ENCODE measurements at places on chromosomes 11 and 22.
A peak's percentile ranks its signal among the peaks of the same experiment; 100 is the strongest.

GRCh38 chr11:122850076-122850631 is 11.9 kb downstream of the CRTAM start:
- no peak for DNase-seq

DNA sequence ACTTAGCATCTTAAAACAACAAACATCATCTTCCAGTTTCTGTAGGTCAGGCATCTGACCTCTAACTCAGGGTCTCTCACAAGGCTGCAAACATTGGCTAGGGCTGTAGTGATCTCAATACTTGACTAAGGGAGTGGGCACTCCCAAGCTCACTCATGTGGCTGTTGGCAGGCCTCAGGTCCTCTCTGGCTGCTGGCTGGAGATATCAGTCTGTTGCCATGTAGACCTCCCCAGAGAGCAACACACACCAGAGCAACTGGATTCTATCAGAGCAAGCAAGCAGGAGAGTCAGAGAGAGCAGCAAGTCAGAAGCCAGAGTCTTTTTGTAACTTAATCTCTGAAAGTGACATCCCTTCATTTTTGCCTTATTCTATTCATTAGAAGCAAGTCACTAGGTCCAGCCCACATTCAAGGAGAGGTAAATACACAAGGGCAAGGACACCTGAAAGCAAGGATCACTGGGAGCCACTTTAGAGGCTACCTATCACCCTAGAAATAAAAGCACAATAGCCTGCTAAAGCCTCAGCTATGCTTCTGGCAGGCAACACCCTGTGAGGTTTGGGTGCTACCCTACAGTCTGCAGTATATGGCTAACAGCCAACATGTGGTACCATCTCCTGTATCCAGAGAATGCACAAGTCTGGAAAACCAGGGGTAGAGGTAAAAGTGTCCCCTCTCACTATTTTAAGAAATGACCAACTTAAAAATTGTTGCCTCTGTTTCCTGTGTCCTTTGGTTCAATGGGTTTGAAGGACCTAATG is 33.5 kb upstream of the CD44 start:
- DNase-seq: no peak

GRCh38 chr11:66020618-66021357 is 5.5 kb downstream of the CATSPER1 start:
- no peak for DNase-seq

DNA sequence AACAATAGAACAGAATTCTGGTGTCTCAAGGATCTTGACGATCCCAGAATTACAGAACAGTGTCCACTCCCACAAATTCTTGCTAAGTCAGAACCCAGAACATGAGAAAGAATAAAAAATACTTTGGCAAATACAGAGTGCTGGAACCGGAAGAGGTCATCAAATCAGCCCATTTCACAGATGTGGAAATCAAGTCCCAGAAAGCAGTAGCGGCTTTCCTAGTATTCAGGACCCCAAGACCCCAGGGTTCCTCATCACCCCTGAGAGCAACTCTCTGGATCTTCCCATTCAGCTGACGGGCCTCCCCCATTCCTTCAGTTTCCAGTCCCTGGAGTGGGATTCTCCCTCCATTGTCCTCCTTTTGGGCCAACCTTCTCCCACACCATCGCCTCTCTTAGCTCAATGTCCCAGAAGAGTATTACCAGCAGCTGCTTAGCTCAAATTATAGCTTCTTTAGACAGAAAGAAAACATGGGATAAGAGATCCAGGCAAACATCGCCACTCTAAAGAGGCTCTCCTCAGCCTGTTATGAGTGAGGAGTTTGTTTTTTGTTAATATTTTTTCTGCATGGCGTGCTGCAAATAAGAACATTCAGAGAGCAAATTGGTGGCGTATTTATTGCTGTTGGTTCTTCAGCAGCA is 268.3 kb downstream of the MN1 start:
- DNase-seq: no peak

DNA sequence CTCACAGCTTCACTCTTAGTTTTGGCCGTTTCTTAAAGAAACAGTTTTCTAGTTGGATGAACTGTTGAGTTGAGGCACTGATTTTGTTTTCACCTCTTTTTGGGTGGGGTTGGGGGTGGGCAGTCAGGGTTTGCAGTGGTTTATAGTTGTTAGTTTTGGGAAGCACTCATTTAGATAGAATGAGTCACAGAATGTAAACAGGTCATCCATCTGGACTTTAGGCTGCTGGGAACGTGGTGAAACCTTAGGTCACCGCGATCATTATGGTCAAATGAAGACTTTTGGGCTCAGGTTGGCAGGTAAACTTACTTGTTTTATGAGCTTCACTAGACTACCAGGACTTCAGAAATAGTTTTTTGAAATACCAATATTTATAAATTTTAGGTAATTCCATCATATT is 48.4 kb downstream of the CSTPP1 start:
- DNase-seq: no peak

DNA sequence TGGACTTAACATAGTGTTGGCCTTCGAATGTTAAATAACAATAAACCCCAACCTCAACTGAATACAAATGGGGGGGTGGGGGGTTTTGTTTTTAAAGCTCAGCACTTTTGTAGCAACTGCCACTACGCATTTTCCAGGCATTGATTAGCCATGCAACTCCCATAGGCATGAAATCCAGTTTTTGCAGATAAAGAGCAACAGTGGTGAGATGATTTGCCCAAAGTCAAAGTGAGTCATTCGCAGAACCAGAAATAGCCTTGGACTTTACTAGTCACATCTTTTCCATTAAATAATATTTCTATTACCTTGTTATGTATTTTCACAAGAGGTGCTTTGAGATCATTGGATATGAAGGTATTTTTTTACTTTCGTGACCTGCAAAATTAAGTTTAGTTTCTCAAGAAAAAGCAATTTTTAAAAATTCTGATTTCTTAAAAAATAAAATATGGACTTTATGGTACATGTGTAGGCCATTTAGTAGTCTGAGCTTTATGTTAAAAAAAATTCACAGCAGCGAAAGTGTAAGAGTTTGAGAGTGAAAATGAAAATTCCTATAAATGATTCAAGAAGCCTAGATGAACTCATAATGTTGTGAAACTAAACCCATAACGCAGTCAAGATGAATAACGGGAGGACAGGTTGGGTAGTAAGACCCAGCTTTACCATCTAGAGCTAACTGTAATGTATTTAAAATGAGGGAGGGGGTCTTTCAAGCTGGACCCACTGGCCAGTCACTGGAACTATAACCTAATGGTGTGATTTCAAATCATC is 1.9 kb upstream of the PHF21A start:
- DNase-seq: no peak

GRCh38 chr11:61996933-61997332 is 29.5 kb upstream of the FTH1 start:
- DNase-seq: no peak

GRCh38 chr11:120642196-120642894 is 130.8 kb downstream of the GRIK4 start:
- no peak for DNase-seq

- no peak for DNase-seq
Measured at GRCh38 chr11:33448461-33449130, 191.4 kb downstream of the HIPK3 start.

DNA sequence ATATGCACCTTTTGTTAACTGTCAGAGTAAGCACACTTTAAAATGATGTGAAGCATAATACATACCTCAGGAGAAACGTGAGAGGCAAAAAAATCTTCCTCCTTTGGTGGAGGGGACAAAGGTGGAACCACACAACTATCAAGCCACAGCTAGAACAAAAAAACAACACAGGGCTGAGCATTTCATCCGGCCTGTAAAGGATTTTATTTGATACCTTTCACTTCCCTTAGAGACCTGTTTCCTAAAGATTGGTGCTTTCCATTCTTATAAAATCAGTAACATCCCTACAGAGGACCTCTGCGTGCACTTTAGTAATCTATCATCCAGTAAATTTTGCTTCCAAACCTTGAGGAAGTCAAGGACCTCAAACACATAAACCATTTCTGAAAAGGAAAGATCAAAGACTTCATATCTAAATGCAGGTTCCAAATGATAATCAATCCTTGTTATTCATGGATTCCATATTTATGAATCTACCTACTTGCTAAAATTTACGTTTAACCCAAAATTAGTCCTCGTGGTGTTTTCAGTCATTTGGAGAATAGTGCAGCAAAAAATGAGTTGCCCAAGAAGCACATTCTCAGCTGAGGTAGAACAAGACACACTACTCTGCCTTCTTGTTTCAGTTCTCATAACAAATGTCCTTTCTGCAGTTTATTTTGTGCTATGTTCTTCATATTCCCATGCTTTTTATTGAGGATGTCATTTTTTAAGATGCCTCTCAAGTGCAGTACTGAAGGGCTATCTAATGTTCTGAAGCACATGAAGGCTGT is 22.7 kb downstream of the ARFGAP3 start:
- no peak for DNase-seq

DNA sequence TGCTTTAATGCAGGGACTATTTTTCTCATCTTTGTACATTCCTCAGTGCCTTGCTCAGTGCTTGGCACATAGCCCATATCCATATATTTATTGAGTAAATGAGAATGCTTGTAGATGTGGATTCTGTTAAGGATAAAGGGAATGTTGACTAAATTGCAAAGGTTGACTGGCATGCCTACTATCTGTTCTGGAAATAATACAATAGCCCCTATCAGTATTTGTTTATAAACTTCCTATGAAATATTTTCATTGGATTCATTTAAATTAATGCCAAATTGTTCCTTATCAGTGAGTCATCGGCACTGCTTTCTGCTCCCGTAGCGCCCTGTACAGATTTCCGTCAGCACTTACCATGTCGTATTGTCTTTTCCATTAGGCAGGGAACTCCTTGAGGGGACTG is 8.0 kb downstream of the RNF121 start:
- no peak for DNase-seq

DNA sequence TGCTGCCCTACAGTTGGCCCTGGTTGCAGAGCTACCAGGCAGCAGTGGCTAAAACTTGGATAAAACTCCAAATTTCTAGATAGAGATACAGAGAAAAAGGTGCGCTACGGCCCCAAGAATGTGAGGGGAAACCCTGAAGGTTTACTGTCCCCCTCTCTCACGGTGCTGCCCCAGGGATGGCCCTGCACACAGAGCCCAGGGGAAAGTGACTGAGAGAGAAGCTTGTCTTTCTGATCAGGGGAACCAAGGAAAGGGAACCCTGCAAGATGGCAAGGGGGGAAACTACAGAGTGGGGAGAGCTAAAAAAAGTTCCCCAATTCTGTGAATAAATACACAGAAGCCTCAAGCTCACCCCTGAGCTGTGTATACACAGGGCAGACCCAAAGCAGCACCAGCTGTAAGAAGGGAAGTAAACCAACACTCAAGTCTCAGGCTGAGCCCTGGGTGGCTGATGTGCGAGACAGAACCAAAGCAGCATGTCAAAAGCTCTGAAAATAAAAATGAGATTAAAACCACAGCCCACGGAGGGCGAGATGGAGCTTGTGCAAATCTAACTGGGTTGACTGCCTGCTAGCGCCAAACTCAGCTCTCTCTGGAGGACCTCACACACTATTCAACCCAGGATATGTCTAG is 22.1 kb downstream of the GNB1L start:
- DNase-seq: no peak

DNA sequence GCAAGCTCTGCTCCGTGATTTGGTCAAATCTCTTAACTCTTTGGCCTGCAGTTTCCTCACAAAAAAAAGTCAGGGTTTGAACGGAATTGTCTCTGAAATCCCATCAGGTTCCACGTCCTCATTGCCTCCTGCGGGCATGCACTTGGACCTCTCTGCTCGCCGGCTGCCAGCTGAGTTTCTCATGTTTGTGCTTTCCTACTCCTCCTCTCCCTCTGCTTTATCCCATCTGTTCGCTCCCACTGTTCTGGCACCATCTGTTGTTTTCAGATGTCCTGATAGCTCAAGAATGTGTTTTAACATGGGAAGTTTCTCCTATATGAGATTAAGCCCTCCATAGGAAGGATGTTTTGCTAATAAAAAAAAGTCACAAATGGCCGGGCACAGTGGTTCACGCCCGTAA is 49.4 kb upstream of the ARHGAP42 start:
- no peak for DNase-seq

GRCh38 chr22:24965822-24966626 is 13.5 kb downstream of the KIAA1671 start:
- DNase-seq: no peak

DNA sequence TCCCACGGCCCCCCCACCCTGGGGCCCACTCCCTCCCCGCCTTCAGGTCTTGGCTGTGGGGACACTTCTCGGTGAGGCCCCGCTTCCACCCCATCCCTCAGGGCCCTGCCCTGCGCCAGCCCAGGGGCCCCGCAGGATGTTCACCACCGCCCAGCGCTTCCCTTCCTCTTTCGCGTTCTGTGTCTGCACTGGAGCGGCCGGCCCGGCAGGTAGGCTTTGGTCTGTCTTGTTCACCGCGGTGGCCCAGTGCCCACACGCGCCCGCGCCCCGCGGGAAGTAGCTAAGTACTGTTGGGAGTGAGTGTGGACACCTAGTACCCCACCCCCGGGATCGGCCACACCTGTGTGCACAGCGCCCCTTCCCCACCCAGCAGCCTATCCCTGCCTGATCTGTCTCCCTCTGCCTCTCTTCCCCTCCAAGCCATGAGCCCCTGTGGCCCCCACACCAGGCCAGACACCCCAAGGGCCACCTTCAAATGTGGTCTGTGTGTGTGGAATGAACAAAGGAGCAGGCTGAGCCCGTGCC is 85.4 kb downstream of the WNT7B start:
- DNase-seq: no peak

- DNase-seq: no peak
Measured at GRCh38 chr11:119023741-119024140, 5.2 kb downstream of the TRAPPC4 start.

DNA sequence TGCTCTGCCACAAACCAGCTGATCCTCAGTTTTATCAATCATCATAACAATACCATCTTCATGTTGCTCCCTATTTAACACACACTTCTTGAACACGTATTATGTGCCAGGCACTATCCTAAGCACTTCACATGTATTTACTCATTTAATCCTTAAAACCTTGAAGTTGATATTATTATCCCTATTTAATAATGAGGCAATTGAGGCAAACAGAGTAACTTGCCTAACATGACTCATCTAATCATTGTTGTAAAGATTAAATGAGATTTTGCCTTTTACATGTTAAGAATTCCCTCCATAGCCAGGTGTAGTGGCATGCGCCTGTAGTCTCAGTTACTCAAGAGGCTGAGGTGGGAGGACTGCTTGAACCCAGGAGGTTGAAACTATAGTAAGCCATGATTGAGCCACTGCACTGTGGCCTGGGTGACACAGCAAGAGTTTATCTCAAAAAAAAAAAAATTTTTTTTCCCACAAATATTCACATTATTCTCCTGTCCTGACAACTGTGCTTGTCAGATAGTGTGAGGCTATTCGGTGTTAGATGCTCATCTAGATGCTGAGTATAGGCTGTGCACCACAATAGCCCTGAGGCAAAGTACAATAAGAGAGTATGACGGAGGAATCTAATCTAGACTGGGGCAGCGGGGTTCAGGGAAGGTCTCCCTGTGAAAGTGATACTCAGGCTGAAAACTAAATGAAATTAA is 13.4 kb downstream of the CKAP5 start:
- DNase-seq: no peak

- DNase-seq: no peak
Measured at GRCh38 chr11:96254854-96255253, 88.1 kb downstream of the MAML2 start.

GRCh38 chr11:44145011-44145775 is 49.7 kb downstream of the EXT2 start:
- no peak for DNase-seq

- peak; percentile 86 for DNase-seq
Measured at GRCh38 chr11:109972181-109972715, 120.9 kb upstream of the ZC3H12C start.

GRCh38 chr11:55342901-55343300 is at the start of gene OR4A16:
Gene OR4A16 (plus strand): TSS chr11:55343201. CDS start chr11:55343201, 0 bp downstream.
- DNase-seq: no peak

GRCh38 chr22:50303848-50304527 is 3.5 kb downstream of the PLXNB2 start:
- DNase-seq: no peak

GRCh38 chr11:35815556-35816315 is 128.1 kb upstream of the LDLRAD3 start:
- no peak for DNase-seq
